ENCODE measurements at places on chromosomes 4 and X.

DNA sequence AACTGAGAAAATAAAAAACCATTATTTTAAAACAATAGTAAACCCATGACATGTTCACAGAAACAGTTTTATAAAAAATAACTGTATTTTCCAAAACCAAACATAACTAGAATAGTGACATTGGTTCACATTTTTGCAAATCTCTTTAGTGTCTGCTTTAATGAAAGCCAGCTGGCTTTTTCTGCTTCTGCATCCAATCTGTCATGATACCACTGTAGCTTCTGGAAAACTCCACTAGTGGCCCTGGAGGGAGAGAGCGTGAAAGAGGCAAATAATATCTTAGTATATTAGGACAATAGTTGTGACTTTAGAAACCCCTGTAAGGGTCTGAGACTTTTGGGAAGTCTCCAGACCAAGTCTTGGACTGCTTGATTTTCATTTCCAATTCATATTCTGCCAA lies 31.1 kb downstream of the FGFBP1 start:
- no peak for DNase-seq

- DNase-seq = no peak
Measured at GRCh38 chrX:101370888-101371504, 15.0 kb downstream of the BTK start.

- DNase-seq = no peak
Measured at GRCh38 chrX:153766098-153766817, 2.2 kb downstream of the PLXNB3 start.

DNA sequence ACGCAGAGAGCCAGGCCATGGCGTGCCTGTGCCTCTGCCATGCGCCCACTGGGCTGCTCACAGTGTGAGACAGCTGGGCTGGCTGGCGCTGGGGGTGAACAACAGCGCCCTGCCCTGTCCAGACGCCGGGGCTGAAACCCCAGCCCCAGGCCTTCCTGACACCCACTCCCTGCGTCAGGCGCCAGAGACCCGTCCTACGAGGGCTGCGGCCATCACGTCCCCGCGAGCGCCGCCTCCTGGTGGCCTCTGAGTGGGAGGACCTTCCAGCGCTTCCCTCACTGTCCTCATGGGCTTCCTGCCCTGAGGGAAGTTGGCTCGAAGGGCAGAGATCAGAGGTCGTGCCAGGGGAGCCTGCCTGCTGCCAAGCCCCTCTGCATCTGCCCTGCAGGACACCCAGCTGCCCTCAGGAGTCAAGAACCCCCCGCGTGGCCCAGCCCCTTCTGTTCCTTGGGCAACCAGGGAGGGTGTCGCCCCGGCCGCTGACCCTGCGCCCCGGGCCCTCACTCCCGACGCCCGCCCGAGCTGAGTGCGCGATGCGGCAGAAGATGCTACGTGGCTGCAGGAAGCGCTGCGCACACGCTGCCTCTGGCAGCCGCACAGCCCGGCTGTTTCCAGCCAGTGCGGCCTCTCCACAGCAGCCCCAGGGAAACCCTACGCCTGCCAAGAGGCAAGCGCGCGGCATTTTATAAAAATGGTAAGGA lies 16.2 kb downstream of the NELFA start:
- DNase-seq = no peak

- no peak for DNase-seq
Measured at GRCh38 chrX:37347420-37347819, 1.7 kb upstream of the PRRG1 start.

DNA sequence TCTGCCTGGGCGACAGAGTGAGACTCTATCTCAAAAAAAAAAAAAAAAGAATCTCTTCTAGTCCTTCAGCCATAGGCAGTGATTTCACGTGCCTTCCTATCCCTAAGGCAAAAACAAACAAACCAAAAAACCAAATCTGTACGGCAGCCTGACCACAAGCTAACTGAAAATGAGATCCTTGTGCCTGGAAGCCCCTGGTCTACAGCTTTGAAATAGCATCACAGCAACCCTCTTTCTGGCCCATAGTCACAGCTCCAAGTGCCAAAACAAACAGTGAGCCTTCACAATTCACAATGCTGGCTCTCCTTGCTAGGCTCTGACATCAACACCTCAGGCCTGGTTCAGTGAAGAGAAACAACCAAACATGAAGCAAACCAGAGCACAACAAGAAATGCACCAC lies 46.1 kb downstream of the TMEM150C start:
- no peak for DNase-seq

GRCh38 chr4:26751838-26752237 lies 108.8 kb upstream of the STIM2 start:
- no peak for DNase-seq

GRCh38 chr4:183297675-183298074 lies 22.4 kb downstream of the CLDN22 start:
- DNase-seq = no peak

GRCh38 chr4:11497972-11498371 lies 69.3 kb upstream of the HS3ST1 start:
- DNase-seq = no peak

DNA sequence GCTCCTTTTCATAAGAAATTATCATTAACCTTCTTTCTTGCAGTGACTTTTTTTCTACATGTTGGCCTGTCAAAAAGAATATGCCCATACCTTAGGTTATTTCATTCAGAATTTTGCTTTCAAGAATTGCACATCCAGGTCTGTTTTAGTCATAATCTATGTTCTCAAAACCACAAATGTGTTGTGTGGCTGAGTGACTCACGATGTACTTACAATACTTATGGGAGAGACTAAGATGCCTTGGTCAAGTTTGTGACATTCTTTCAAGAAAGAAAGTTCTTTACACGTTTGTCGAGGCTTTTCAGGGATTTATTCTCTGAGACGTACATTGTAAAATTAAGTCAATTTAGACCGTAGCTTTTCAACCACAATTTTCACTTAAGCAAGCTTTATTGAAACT lies 396.7 kb downstream of the FSTL5 start:
- DNase-seq = no peak

- no peak for DNase-seq
Measured at GRCh38 chr4:54101190-54102041, 1.5 kb downstream of the GSX2 start.

DNA sequence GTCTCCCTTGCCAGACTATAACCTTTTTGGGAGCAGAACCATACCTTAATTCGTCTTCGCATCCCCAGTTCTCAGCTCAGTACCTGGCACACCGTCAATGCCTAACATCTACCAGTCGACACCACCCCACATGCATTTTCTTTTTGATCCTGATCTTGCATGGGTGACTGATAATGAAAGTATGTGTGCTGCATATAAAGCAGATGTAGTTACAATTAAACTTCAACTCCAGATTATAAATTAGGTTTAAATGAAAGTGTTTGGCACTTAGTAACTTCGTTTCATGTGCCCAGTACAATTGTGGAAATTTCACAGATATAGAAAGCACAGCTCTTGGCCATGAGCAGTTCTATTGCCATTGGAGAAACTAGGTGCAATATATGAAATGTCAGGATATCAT lies 8.8 kb upstream of the NKX6-1 start:
- no peak for DNase-seq

DNA sequence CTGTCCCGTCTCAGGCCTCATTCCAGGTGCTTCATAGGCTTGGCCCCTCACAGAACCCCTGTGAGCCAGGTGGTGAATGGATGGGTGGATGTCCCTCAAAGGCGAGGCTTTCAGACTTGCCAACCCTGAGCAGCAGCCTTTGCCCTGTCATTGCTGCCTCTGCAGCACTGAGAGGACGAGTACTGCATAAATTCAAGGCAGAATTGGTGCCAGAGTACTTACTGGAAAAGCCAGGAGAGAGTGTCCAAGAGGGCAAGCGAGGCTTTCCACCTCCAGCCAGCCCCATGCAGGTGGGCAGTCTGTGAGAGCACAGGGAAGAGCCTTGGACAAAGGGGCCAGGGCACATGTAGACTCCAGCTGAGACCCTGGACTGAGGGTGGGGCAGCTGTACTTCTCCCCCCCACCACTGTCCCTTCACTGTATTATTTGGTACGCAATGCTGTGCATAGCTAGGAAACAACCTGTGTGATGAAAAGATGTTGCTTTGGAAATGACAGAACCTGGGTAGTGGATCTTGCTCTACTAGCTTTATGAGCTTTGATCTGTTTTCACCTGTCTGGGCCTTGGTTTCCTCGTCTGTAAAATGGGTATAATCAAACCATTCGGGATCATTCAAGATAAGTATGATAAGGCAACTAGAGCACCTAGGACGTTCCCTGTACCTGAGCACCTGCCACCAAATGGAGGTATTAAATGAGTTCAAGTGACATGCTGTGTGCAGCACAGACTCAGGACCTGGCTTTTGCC lies 224.9 kb upstream of the PSAPL1 start:
- DNase-seq = no peak

DNA sequence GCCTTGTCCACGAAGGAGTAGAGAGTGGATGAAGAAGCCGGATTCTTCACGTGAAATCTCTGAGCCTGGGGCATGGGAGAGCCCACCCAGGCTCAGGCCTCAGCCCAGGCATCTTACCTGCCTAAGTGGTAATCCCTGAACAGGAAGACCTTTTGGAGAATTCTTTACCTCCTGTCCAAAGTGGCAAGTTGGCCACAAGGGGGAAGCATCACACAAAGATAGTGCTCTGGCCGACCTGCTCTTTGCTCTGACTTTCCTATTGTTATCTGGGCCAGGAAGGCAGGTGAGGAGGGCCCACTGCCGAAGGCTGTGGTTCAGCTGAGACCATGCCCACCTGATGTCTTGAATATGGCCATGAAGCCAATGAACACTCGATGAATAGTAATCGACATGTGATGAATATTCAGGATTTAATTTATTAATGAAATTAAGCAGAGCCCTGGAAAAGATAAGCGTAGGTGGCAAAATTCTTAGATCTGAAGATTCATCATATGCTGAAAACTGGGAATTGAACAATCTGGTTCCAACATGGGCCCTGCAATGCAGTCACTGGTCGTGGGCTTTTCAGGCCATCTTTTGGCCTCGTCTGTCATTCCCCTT lies 93.8 kb downstream of the PDGFRA start:
- peak; percentile 3 for DNase-seq

- no peak for DNase-seq
Measured at GRCh38 chrX:71510161-71510560, 22.7 kb upstream of the OGT start.

DNA sequence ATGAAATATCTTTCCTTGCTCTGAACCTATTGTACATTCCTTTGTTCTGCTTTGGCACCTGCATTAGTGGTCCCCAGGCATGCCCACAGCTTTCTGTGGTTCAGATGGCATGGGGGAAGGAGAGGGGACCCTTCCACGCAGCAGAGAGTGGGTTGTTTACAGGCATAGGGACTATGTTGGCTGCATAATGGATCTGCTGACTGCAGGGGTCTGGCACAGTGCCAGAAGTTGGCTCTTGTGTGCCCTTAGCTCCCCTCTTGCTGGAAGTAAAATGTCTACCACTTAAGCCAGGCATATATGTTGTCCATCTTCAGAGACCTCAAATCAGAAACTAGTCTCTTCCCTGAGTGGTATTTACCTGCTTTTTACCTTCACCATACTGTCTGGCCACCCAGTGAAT lies 651.9 kb upstream of the PCDH7 start:
- no peak for DNase-seq

DNA sequence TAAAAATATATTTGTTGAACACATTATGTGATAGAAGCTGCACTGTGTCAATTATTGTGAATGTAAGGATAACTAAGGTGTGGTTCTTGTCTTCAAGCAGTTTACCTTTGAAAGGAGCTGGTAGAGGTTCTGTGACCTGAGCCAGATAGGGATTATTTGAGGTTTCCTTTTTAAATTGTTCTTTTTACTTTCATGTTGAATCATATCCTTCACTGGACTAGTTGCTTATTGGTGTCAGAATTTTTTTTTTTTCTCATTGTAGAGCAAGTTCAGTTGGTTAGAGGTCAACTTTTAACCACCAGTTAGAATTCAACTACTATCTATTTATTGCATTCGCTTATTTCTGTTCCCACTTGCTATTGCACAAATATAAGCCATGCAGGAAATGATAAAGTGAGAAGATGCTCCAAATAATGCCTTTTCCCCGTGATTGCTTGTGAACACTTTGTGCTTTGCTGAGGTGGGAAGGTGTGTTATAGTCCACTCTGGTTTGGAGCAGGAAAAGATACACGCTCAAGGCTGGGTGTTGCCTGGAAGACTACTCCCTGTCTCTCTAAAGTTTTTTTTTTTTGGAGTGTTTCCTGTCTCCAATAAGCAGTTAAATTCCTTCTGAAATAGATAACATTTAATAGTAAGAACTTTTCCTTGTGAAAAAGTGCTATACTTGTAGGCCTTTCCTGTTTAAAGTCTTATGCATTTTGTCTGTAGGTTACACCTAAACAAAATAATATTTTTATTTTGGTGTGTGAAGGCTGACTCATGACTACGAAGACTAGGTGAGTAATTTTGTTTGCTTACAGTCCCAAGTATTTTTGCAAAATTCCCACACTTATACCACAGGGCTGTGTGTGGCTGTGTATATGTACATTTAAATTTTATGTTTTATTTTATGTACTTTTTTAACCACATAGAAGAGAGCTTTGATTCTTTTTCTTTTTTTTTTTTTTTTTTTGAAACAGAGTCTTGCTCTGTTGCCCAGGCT lies 83.8 kb upstream of the LCORL start:
- DNase-seq = no peak

GRCh38 chr4:40254608-40255392 lies 58.0 kb downstream of the RHOH start:
- DNase-seq = no peak

DNA sequence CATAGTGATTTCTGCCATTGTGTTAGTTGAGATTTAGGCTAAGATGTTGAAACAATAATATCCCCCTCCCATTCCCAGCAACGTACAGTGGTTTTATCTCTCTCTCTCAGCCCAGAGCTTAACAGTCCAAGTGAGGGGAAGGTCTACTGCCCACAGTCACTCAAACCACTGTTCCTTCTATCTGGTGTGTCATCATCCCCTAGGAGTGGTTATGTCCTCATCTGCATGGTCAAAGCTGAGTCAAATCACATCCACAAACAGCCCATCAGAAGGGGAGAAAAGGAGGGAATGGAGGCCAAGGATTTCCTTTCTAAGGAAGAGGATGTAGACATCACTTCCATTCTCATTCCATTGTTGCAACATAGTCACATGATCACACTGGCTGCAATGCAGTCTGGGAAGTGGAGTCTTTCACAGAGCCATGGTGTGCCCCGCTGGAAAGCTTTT lies 42.8 kb upstream of the CHRNA9 start:
- DNase-seq = no peak

DNA sequence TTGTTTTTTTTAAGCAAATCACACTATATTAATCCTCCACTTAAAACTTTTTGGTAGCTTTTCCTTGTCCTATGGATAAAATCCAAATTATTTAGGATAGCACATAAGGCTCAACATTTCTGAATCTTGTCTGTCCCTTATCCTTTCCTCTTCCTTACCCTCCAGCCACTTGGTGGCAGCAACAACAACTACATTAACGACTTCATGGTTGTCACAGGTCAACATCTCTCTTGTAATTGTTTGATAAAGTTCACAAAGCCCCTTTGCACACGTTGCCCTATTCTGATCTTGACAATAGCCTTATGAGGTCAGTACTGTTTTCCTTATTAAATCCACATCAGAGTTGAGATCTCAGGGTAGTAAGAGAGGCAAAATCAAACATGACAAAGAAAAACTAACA lies 269.0 kb upstream of the PABPC4L start:
- no peak for DNase-seq

Measured in DMS 273 treated with DMSO at 0.1 percent for 48 hours (cell line).